ENCODE measurements at places on chromosomes 1 and 21. TPM values are rescaled to one million over a fixed set of nuclear protein-coding genes. Genes with fewer than 3 reads are reported as not detected.

CNIH3 gene
- total RNA-seq: 15.3 TPM

THEM4 gene
- total RNA-seq: 30.3 TPM

SH3BGRL3 gene
- 43.1 TPM for total RNA-seq

LCE1C gene
- not detected for total RNA-seq

FAM43B gene
- total RNA-seq: 3.6 TPM

KPRP gene
- not detected for total RNA-seq

LAX1 gene
- total RNA-seq: not detected

FCRLB gene
- total RNA-seq: not detected

RUSC1 gene
- total RNA-seq: 19.4 TPM

PDE4DIP gene
- total RNA-seq: 36.6 TPM

RGS1 gene
- total RNA-seq: 0.99 TPM

CD164L2 gene
- 1.3 TPM for total RNA-seq

MAN1A2 gene
- total RNA-seq: 37.9 TPM

RTCA gene
- total RNA-seq: 10.2 TPM

TRMT1L gene
- 10.5 TPM for total RNA-seq

TGFB2 gene
- total RNA-seq: 4.9 TPM

HPCA gene
- not detected for total RNA-seq

KCNJ6 gene
- under 0.01 TPM for total RNA-seq

SHE gene
- 2.6 TPM for total RNA-seq

BATF3 gene
- 3.4 TPM for total RNA-seq

LINGO4 gene
- total RNA-seq: 0.66 TPM

PADI1 gene
- not detected for total RNA-seq

MYBPH gene
- not detected for total RNA-seq
